Omental fat pad (tissue), 4 donors: ENCODE measurements at places on chromosomes 6 and 20.

DNA sequence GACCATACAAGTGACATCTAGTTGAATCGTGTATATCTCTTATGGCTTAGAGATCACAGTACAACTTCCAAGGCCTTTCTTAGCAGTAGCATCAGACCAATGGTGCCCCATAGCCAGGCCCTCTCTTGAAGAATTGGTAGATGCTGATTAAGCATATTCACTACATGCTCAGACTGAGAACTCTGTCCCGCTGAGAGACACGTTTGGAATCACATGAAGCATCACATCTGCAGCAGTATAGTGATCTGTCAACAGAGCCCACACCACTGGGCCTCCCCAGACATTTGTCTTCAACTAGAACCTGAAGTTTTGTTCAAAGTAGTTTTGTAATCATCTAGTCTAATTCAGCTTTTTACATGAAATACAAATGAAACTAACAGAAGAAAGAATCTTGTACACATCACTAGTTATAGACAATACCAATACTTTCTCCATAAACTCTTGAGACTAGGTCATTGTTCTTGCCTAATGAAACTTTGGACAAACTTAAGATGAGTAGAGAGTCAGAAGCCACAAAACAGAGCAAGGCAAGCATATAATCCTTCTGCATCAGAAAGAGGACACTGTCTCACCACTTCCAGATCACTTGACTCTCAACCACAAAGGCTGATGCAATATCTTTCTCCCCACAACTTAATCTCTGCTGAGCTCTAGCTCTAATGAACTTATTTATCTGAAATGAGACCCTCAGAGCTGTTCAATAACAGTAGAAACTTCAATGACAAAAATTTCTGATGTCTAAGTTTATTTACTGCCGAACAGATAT, 182.7 kb downstream of the TBX18 start:
- no peak for DNase-seq

GRCh38 chr6:85865420-85866369, 223.0 kb upstream of the SYNCRIP start:
- no peak for DNase-seq

GRCh38 chr6:18350712-18351111, 36.4 kb upstream of the RNF144B start:
- DNase-seq, result no peak

DNA sequence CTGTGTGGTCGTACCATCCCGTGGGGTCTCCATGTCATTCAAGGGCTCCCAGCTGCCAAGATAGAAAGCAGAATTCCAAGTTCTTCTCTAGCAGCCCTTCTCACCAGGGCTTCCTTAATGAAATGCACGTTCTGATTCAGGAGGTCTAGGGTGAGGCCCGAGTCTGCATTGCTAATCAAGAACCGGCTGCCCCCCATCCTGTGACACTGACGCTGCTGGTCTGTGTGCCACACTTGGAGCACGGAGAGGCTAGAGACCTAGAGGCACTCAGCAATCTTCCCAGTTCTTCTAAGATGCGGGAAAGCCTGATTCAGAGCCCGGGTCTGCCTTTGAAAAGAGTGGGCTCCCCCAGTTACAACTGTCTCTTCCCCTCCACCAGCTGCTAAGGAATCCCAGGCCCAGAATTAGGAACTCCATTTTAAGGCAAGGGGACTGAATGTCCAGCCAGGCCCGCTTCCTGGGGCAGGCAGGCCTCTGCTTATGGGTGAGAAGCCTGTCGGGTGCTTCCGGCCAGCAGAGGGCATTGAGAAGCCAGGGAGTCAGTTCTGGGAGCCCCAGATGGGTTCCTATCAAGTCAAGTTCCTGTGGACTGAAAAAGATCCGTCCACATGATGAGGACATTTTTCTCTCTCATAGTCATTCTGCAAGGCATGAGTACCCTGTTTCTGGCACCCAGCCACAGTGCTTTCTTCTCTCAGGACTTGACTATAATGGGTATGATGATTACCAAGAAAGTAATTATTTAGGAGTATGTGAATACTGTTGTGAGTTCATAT, 69.8 kb upstream of the RIN2 start:
- DNase-seq, result peak; percentile 35

DNA sequence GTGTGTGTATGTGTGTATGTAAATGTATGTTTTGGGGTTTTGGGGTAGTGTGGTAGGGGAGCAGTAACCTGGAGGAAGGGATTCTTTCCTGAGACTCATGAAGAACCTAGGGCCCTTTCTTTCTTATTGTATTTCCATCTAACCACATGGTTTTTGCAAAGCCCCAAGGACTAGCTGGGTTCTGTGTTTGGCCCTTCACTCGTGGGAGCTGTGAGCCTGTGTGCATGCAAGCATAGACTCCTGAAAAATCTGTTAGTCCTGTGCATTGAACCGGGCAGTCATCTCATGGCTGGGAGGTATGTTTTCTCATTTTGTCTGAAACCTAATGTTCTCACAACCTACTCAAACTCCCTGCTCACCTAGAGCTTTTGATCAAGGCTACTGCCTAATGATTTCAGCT, 219.1 kb downstream of the PHACTR1 start:
- no peak for DNase-seq

- DNase-seq, result no peak
Measured at GRCh38 chr20:23152308-23152892, 66.3 kb upstream of the CD93 start.

- DNase-seq, result no peak
Measured at GRCh38 chr6:19325335-19325789, 511.8 kb upstream of the ID4 start.

DNA sequence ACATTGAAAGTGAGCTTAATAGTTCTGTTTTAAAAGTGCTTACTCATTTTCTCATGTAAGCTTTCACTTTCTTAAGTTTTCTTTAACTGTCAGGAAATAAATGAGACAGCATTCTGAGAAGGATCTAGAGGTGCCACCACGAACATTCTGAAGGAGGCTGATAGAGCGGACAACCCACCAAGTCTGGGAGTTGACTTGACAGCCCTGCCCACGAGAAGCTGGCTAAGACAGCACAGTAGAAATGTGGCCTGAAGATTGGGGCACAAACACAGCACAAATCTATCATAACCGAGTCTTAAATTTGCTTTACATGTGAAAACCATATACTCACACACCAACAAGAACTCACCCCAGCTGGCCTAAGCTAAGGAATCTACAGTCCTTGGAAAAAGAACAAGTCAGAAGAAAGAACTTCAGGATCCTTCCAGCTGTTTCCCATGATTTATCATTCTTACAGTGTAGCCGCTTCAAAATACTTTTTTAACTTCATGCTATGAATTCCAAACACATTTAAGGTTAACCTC, 144.2 kb upstream of the TNFAIP3 start:
- no peak for DNase-seq

- DNase-seq, result no peak
Measured at GRCh38 chr6:90179190-90180169, 117.2 kb downstream of the BACH2 start.

- no peak for DNase-seq
Measured at GRCh38 chr20:12466915-12467314, 541.9 kb upstream of the SPTLC3 start.

DNA sequence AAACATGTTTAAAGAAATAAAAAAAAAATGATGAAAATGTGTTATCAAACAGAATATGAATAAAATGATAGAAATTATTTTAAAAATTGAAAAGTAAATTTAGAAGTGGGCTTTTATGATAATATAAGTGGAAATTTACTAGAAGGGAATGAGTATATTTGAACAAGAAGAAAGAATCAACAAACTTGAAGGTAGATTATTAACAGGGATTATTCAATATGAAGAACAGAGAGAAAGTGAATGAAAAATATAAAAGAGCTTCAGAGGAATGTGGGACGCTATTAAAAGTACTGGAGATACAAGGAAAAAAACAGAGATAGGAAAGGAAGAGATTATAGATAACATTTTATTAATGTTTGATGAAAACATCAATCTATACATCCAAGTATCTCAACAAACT, 1014.4 kb upstream of the CITED2 start:
- DNase-seq, result no peak

DNA sequence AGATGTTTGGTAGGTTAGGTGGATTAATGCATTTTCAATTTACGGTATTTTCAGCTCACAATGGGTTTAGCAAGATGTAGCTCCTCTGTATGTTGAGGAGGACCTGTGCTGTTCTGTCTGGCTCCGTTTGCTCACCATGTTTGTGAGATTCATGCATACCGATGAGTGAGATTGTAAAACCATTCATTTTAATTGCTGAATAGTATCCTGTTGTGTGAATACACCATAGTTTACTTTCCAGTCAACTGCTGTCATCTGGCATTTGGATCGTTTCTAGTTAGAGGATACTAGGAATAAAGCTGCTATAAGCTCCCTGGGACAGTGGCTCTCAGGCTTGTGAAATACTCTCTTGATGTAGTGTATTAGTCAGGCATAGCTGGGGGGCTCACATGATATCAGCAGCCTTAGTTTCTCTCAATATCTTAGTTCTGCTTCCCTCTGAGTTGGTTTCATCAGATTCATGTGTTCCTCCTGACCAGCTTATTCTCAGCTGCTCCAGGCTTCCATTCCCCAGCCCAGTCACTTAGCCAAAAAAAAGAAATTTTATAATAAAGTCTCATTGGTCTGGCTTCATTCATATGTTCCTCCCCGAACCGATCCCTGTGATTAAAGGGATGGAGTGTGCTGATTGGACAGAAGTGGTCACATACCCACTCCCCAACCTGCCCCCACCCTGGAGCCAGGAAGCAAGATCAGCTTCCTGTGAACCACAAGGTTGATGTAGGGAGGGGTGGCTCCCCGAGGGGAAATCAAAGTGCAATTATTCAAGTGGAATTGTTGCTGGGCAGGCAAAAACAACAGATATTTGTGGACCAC, 10.9 kb upstream of the B4GALT5 start:
- DNase-seq, result no peak

DNA sequence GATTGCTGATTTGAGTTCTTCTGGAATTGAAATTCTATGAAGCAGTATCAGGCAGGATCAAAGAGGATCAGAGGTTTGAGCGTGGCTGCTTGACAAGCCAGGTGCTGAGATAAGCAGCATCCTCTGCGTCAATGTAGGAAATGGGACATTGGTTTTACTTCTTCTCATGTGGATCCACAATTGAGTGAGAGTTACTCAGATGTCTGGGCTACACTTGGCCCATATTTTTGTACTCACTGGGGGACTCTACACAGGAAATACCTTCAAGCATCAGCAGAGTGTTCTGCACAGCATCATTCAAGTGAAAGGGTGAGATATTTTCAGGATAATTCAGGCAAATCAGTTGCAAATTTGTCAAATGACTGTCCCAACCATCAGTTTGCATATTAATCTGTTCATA, 613.9 kb upstream of the ARID1B start:
- no peak for DNase-seq

DNA sequence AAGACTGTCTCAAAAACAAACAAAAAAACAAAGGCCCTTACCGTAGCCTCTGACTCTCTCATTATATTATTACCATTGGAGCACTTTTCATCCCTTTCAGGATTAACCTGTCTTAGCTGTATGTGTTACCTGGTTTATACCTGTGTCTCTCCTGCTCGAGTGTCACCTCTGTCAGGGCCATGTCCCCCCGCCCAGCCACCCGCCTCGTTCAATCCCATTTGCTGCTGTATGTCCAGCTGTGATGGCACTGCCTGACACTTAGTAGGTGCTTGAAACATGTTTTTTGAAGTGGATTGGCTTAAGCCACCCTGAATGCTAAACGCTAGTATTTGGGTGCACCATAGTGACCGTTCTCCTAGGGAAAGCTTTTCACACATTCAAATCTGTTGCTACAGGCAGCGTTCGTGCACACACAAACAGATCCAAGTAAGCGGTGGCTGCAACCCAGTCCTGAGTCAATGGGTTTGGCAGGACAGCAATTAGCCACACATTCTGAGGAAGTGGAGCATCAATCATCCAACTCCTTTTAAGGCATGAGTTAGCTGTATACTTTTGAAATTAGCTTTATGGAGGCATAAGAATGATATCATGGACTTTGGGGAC, 98.9 kb upstream of the ZNF217 start:
- no peak for DNase-seq

DNA sequence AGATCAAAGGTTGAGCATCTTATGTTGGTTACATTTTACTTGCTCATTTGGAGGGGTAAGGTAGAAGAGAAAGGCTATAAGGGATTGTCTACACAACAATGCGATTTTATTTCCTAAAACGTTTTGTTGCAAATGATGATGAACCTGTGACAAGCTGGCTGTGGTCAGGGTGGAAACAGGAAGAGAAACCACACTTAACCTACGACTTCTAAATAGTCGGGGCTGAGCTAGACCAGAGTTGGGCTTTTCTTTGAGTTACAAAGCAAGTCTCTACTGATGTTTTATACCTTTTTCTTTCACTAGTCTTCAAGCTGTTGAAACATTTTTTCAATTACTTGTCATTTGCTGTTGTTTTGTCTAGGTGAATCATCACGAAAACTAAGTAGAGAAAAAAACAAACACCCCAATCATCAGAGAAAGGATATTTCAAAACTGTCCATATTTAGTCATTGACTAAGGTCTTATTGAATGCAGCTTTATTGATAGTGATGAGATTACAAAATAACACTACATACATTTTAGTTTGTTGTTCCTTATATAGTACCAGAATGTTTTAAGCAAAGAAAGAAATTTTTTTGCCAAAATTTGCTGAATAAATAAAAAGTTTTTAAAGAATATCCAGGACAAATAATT, 18.0 kb downstream of the KLHL31 start:
- no peak for DNase-seq

DNA sequence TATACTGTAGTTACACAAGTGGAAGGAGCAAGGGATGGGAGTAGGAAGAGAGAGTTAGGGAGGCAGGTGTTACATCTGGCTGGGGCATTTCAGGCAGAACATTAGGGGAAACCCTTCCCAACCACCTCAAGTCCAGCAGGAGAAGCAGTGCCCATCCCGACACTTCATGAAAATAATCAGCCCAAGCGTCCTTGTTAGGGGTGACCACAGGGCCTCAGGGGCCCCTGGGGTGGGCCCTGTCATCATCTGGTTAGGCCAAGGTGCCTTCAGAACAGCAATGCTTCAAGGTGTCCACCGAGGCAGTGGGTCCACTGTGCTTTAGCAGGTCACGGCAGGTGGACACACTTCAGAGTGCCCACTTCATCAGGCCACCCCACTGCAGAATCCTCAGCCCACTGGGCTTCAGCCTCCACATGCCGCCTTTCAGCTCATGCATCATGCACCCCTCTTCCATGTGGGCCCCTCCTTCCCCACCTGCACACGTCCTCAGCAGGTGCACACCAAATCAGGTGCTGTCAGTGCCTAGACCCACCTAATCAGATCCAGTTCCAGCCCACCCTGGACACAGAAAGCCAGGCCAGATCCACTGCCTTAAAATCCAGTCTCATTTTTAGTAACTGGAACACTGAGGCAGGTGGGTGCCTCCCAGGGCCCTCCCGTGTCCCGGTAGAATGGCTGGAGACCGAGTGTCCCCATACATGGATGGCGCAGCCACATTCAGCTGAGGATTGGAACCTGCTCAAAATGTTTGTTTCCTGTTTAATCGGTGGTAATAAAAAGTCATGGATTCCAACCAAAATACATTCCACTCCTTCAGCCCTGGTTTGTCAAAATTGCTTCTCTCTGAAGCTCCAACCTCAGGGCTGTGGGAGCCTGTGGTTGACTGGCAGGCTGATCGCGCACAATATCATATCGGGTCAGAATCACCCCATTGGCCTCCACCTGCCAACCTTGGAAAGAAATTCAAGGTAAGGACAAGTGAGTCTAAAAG, 99.5 kb downstream of the ANKRD60 start:
- DNase-seq, result no peak

- no peak for DNase-seq
Measured at GRCh38 chr6:36054415-36054814, 26.8 kb downstream of the MAPK14 start.
